ENCODE measurements at places on chromosomes 3 and 15. TPM values are rescaled to one million over a fixed set of nuclear protein-coding genes. Genes with fewer than 3 reads are reported as not detected.

DGKG gene
- 2.1 TPM for total RNA-seq

LMLN gene
- total RNA-seq, result 2.2 TPM

- DNase-seq, result no peak
Measured at GRCh38 chr3:4693620-4694019, 200.5 kb downstream of the ITPR1 start.

SLC6A1 gene
- 26.2 TPM for total RNA-seq

DNA sequence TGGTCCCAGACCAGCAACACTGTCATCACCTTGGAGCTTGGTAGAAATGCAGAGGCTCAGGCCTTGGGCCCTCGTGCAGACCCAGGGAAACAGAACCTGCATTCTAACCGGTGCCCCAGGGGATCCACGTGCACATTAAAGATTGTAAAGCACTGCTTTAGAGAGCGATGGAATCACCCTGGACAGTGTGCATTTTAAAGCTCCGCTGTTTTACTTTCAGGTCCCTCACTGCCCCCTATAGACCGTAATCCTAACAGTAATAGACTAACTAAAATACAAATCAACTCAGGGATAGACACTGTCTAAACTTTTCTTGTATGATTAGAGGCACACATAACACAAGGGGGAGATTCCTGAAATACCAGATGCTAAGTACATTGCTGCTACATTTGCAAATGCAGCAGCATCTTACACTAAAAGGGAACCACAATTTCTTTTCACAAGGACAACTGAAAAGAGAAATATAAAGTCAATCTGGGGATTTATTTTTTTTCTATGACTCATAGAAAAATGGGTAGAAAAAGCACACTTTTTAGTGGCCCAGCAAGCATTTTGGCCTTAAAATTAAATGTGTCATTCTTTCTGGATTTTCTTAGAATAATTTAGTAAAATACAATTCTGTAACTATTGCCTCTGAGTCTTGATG, 10.5 kb upstream of the SH3GL3 start:
- no peak for DNase-seq
